ENCODE measurements at places on chromosomes 2 and 18.

- DNase-seq, result no peak
Observed at GRCh38 chr2:238145851-238146250, 7.4 kb downstream of the KLHL30 start.

DNA sequence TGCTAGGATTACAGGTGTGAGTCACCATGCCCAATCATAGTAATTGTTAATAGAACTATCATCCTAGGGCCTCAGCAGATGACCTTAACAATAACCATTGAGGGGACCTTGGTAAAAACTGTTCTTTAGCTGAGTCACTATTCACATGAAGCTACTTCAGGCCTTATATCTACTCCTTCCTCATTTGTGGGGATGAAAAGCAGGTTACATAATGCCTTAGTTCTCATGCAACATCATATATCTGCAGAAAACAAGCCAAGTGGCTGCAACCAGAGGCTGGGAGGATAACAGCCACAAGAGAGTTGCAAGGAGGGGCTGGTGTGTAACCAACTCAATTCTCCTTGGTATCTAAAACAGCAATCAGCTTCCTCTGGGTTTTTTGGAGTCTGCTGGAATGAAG, 445.4 kb downstream of the NBAS start:
- no peak for DNase-seq

DNA sequence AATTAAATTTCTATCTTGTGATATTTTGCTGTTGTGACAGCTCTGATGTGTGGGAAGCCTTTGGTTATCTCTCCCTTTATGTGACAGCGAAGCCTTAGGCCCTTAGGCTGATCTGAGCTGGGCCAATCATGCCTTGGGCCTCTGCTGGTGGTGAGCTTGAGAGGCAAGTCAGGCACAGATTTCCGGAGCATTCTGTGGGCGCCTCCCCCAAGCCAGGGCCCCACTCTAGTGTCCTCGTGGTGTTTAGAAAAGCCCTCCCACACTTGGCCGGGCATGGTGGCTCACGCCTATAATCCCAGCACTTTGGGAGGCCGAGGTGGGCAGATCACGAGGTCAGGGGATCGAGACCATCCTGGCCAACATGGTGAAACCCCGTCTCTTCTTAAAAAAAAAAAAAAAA, 239.8 kb downstream of the SH3RF3 start:
- no peak for DNase-seq

GRCh38 chr2:46087492-46087891, 209.7 kb upstream of the EPAS1 start:
- DNase-seq, result peak; percentile 34

GRCh38 chr2:26585966-26586365, 55.2 kb downstream of the CIB4 start:
- no peak for DNase-seq

DNA sequence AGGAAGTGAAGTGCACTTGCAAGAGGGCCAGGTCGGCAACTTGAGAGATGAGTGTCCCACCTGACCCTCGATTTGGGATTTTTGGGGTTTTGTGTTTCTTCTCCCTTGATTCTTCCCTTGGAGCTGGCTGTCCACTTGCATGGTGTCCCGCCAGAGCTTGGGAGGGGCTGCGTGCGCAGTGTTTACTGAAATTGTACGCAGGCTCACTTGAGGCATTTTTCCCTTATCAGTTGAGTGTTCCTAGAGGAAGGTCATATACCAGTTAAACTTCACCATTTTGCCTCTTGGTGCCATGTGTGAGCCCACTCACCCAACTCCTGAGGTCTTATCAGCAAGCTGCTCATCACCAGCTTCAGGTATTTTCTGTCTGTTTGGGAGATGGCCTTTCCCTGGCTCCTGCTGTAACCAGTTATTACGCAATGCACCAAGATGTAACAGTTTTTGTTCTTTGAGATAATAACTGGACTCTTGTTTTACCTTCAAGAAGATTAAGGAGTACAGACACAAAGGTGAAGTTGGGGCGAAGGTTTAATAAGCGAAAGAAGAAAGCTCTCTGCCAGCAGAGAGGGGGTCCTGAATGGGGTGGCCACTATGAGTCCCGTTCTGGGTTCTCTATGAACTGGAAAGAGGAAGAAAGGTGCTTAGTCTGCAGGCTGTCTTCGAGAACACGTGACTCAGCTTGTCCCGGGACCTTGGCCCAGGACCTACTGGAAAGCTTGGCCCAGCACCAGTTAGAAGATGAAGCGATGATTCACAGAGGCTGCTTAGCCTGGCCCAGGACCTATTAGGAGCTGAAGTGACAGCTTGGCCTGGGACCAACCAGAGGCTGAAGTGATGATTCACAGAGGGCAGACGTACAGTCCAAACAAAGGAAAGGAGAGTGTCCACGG, 21.5 kb upstream of the TXNL4A start:
- peak; percentile 99 for DNase-seq

DNA sequence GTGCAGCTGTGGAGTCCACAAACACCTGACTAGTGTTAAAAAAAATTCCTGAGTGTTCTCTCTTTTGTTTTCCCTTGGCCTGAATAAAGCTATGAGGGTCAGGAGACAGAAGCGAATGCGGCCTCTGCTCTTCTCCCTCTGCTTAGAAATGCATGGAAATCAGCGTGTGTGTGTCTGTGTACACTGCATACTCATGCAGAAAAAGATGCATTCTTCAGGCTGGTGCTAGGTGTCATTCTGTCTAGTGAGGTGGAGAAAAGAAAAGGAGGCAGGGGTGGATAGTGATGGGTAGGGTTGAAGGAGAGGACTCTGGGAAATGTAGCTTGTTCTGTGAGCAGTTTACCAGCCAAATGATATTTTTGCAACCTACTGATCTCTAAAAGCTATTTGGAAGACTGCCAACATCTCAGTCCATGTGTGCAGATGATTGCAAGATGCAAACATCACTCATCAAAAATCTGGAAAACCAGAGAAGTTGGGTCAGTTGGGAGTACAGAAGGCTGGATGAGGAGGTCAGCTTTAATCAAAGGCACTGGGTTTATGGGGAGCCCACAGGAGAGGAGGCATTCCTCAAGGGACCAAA, 177.7 kb downstream of the INSIG2 start:
- peak; percentile 41 for DNase-seq

DNA sequence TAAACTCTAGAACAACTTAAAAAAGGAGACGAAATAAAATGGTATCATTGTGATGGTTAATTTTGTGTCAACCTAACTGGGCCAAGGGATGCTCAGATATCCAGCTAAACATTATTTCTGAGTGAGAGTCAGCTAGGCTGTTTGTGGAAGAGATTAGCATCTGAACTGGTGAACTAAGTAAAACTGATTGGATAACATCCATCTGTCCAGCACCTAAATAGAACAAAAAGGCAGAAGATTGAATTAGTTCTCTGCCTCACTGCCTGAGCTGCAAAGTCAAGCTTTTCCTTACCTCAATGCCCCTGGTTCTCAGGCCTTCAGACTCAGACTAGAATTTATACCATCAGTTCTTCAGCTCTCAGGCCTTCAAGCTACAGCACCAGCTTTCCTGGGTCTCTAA, 30.0 kb downstream of the PPP3R1 start:
- DNase-seq, result no peak

GRCh38 chr2:211976076-211976475, 562.5 kb downstream of the ERBB4 start:
- no peak for DNase-seq

DNA sequence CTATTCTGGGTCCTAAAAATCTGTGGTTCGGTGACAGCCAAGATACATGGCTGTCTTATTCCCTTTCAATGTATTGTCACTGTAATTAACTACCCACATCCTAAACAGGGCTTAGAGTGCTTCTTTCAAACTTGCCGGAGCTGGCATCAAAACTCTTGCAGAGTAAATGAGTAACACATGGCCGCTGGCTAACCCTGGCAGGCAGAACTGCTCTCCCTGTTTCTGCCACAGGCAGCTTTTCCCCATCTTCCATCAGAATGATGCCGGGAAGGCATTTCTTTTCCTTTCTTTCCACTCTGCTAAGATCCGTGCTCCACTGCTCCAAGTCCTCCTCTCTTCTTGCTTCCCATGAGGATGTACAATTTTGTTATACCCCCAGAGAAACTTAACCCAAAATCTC, 54.8 kb upstream of the PTPRM start:
- no peak for DNase-seq

- peak; percentile 86 for DNase-seq
Observed at GRCh38 chr2:108583903-108584520, 49.7 kb downstream of the LIMS1 start.

DNA sequence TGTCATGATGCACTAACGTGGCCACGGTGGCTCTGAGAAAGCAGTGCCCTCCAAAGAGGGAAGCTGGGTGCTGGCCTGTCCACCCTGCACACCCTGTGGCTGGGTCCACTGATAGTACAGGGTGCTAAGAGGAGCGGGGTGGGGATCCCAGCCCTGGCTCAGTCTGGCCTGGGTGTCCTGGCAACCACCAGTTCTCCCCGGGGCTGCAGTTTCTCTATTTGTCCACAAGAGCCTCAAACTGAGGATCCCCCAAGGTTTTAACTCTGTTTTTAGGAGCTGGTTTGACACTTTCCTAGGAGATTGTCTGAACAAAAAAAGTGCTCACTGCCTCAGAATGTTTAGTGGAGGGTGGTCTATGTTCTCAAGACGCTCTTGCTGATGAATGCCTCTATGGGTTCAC, 29.0 kb downstream of the EDAR start:
- no peak for DNase-seq

- DNase-seq, result no peak
Observed at GRCh38 chr2:188391354-188391753, 99.7 kb downstream of the GULP1 start.

DNA sequence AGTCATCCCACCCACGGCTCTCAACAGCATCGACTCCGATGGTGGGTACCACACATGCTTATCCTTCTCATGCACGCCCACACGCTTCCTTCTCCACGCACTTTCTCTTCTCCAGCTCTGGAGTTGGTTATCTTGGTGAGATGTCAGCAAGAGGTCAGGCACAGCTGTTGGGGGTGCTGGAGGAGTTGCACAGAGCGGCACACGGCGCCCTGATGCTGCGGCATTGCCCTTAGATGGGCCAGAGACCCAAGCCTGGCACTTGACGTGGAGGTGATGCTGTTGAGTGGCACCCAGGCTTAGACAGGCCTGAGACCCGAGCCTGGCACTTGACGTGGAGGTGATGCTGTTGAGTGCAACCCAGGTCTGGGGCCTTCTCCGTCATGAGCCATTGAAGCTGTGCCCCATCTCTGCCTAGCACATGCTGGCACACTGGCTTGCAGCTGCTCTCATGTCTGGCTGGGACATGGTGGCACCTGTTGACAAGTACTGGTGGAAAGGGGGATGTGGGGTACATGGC, 83.2 kb downstream of the DGKD start:
- DNase-seq, result no peak

DNA sequence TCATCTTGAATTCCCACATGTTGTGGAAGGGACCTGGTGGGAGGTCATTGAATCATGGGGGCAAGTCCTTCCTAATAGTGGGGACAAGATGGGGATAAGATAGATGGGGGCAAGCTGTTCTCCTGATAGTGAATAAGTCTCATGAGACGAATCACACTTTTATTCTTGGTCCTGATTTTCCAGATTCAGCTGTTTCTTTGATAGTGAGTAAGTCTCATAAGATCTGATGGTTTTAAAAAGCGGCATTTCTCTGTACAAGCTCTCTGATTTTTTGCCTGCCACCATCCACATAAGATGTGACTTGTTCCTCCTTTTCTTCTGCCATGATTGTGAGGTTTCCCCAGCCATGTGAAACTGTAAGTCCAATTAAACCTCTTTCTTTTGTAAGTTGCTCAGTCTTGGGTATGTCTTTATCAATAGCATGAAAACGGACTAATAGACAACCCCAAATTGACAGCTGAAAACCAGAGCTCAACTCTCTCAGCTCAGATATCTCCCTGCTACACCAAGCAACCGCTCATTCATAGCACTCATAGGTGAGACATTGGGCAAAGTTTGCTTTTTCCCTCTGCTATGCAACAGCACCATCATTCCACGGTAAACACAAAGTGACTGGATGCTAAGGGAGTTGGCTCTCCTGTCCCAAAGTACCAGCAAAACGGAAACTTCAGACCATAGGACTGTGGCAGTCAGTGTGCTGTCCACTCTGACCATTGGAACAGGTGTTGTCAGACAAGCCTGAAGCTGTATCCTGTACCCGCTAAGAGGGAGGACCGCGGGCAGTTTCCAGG, 44.9 kb upstream of the TBC1D8 start:
- DNase-seq, result no peak

GRCh38 chr2:172253190-172254052, 150.7 kb upstream of the DLX2 start:
- DNase-seq, result peak; percentile 100

- no peak for DNase-seq
Observed at GRCh38 chr2:227629435-227629834, 12.1 kb downstream of the SCYGR4 start.

GRCh38 chr2:110679337-110679707, 1.5 kb upstream of the BUB1 start:
- DNase-seq, result no peak

DNA sequence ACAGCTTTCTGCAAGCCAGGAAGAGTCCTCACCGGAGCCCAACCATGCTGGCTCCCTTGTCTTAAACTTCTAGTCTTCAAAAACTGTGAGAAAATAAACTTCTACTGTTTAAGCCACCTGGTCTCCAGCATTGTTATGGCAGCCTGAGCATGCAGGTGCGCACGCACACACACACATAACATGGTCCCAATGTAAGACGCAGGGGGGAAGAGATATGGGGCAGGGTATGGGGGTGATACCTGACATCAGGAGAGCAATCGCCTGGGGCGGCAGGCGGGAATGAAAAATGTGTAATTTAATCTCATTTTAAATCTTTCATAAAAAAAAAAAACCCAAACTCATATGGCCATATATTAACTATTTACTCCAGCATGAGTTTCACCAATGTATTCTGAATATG, 18.0 kb downstream of the HJURP start:
- no peak for DNase-seq

GRCh38 chr2:189076572-189076971, 102.4 kb downstream of the COL3A1 start:
- peak; percentile 66 for DNase-seq

- DNase-seq, result no peak
Observed at GRCh38 chr18:7079231-7079630, 38.4 kb downstream of the LAMA1 start.

- no peak for DNase-seq
Observed at GRCh38 chr18:63889626-63890025, 2.1 kb downstream of the SERPINB2 start.

DNA sequence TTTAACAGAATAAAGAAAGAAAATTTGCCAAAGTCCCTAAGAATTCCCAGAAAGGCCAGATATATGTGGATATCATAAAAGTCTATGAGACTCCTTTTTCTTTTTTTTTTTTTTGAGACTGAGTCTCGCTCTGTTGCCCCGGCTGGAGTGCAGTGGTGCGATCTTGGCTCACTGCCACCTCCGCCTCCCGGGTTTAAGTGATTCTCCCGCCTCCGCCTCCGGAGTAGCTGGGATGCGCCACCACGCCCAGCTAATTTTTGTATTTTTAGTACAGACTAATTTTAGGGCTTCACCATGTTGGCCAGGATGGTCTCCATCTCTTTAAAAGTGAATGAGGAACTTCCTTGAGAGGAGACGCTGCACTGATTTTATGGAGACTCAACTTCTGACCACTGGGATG, 335.2 kb downstream of the FBXO15 start:
- DNase-seq, result no peak

- no peak for DNase-seq
Observed at GRCh38 chr2:169343202-169343601, 19.1 kb downstream of the LRP2 start.

All from fibroblast of mammary gland (primary cell).